Left renal pelvis (tissue), 4 donors: ENCODE measurements at places on chromosomes 2 and 18.

GRCh38 chr2:221705185-221705877, 133.2 kb upstream of the EPHA4 start:
- no peak for DNase-seq

DNA sequence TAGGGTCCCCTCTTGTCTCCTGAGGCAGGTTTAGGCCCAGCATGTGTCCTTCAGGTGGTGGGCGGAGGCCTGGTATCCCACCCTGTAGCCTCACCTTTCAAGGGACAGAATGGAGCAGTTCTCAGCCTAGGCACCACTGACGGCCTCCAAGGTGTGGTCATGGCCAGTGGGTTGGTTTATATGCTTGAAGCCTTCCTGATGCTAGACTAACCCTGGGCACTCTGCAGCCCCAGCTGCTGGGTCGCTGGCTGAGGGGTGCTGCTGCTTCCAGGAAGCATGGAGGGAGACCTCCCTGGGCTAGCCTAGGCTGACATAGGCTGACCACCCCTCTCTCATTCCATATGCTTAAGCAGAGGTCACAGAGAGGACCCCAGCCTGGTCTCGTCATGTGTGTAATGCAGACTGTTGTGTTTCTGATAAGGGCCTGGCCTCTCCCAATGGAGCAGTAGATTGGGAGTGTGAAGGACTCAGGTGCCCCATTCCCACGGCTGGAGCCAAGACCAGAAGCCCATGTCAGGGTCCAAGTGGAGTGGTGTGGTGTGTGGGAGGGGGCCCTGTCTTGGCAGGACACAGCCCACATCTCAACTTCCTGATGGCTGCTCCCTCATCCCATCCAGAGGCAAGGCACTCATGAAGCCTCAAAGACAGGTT, 206.6 kb downstream of the DYSF start:
- no peak for DNase-seq

DNA sequence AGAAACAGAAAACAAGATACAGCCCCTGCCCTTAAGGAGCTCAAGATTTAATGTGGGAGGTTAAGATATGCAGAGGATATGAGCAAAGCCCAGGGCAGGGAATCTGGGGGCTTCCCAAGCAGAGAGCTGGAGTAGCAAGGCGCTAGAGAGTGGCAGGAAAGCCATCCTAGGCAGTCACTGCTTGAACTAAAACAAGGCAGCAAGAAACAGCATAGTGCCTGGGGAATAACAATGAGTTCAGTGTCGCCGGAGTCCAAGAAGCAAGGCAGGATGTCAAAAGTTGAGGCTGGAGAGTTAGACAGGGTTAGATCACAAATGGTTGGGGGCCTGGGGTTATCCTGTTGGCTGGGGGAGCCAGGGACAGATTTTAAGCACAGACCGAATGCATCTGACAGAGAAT, 24.6 kb downstream of the CDH2 start:
- no peak for DNase-seq

GRCh38 chr2:37858400-37858711, 66.7 kb upstream of the RMDN2 start:
- DNase-seq, result no peak

DNA sequence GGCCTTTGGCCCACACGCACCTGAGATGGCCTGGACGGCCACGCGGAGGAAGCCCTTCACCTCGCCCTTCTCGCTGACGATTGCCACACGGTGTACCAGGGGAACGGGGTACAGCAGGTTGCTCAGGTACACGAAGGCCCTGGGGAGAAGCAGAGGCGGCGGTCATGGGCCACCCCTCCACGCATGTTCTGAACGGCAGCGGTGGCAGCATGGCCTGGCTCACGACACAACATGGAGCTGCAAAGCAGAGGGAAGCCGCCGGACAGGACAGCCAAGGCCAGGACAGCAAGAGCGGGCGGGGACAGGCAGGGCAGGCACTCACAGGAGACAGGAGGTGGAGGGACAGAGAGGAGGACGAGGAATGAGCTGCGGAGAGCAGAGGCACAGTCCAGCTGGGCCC, 58.7 kb downstream of the AQP12A start:
- no peak for DNase-seq

- DNase-seq, result no peak
Observed at GRCh38 chr18:55319459-55320193, 268.4 kb downstream of the TCF4 start.

DNA sequence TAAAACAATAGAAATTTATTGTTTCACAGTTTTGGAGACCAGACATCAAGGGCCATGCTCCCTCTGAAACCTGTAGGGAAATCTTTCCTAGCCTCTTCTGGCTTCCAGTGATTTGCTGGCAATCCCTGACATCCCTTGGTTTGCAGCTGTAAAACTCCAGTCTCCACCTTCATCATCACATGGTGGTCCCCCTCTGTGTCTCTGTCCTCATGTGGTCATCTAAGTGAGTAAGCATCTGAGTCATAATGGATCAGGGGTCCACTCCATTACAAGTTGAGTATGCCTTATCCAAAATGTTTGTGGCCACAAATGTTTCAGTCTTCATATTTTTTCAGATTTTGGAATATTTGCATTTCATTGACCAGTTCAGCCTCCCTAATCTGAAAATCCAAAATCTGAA, 5.6 kb upstream of the SGPP2 start:
- DNase-seq, result no peak

- no peak for DNase-seq
Observed at GRCh38 chr2:232793271-232793670, 16.9 kb upstream of the KCNJ13 start.

DNA sequence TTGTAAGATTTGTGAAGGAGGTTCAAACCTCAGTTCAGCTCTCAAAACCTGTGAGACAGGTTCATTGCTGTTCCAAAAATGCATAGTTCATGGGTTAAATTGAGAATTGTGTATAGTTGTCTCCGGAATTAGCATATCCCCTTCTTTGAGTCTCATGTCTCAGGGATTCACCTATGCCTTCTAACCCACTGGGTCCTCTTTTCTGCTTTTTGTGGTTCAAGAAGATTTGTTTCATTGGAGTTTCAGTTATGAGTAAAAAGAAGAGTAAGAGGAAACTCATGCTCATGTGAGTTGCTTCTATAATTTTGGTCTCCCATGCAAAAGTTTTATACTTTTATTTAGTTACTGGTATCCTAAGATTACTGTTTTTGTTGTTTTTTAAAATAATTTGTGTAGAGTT, 1219.8 kb upstream of the ZEB2 start:
- DNase-seq, result no peak

GRCh38 chr2:126482582-126483464, 173.1 kb upstream of the GYPC start:
- DNase-seq, result no peak

- no peak for DNase-seq
Observed at GRCh38 chr2:241852116-241852980, 6.3 kb downstream of the PDCD1 start.

DNA sequence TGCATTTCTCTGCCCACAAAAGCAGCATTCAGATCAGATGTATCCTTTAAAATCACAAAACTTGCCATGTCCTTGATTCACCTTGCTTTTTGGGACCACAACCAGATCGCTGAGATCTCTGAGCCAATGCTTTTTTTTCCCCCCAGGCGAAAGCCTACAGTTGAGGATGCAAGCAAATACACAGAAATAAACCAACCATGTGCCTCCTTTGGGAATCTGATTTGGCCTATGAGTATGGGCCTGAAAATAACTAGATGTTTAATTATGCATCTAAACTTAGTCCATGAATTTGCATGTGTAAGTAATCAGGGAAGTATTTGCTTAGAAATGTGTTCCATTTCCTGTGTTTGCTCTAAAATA, 49.7 kb upstream of the CDC42EP3 start:
- DNase-seq, result no peak

DNA sequence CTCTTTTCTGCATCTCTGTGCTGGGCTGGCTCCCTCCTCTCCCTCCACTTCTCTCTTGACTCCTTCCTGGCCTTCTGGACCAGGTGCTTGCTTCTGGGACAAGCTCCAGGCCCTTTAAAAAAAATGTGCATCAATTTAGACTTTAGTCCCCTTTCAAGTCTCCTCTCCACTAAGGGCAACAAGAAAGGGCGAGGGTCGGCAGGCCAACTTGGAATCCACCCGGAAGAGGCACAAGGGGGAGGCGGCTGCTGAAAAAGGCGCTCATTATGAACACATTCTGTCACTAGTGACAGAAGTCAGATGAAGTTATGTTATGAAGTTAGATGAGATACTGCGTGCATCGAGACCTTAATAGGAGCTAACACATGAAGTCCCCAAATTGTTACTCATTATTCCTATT, 13.6 kb upstream of the RHOB start:
- no peak for DNase-seq

GRCh38 chr2:162317861-162318327, 590 bp downstream of the IFIH1 start:
- no peak for DNase-seq

- no peak for DNase-seq
Observed at GRCh38 chr2:149687052-149687427, 99.5 kb upstream of the MMADHC start.

DNA sequence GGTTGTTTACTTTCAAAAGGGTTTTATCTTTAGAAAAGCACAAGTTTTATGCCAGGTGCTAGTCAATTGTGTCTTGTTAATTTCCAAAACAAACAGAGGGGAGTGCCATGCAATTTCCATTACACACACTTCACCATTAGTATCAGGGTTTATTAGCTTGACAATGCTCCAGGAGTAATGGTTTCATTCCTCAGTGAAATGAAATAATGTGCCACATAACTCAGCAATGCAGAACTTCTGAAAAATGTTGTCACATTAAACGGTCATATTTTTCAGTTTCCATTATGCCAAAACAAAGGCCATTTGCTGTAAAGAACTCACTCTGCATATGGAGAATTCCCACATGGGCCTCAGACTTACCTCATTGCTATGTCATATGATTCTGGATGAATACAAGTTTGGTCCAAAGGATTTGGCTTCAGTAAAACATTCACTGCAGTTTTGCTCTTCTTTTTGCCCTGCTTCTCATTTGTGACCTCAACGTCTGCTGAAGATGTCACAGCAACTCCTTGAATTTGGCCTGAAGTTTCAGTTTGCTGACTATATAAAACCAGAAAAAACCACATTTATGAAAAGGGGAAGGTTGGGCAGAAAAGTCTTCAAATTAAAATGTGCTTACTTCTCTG, 198.2 kb downstream of the SRBD1 start:
- DNase-seq, result no peak

DNA sequence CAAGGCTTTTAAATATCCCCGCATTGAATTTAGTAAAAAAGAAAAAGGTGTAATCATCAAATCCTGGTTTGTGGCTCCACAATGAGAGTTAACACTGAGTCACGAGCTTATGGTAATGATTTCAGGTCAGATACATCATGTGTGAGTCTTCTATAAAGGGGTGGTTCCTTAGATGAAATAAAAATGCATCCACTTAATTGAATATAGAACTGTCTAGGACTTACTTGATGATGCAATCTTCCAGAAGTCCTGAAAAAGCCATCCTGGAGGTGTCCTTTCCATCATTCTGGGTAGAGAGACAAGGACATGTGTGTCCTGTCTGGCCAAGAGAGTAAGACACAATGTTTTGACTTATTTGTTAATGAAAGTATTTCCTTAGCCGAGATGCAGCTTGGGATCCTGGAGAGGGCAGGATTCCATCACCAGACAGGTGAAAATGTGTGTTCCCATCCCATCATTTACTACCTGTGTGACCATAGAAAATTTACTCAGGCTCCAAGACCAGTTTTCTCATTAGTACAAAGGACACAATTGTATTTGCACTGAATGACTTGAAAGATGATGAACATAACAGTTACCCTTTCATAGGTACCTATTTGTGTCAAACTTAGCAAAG, 1539.8 kb upstream of the PIK3C3 start:
- no peak for DNase-seq

- DNase-seq, result no peak
Observed at GRCh38 chr2:11257078-11257477, 87.4 kb downstream of the ROCK2 start.

- DNase-seq, result no peak
Observed at GRCh38 chr2:215604606-215605005, 168.7 kb upstream of the FN1 start.

GRCh38 chr2:228841877-228842276, 429.2 kb downstream of the PID1 start:
- no peak for DNase-seq

GRCh38 chr2:26860211-26860850, 12.4 kb downstream of the DPYSL5 start:
- DNase-seq, result no peak

DNA sequence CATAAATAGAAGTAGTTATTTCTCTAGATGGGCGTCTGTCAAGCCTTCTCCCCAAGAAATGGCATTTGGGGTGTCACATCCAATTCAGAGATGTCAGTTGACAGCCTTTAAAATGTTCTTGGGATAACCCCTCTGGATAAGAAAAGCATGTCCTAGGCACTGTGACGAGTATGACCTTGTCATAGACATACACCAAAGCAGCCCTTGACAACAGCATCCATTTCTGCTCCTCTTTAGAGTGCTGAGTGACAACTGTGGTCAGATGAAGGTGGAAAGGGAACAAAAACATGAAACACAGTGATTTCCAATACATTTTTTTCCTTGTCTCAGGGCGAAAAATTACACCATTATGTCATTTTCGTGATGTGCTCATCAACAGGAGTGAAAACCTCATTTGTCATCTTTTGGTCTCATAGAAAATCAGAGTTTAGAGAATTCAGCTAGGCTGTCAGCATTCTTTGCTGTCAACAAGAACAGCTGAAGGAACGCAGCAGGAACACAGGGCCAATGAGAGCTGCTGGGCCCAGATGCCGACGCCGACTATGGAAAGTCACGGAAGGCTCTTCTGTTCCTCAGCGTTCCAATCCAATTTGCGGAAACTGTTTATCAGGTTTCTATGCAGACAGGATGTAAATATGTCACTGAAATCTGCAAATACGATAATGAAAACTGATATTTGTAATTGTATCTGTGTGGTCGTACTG, 193.2 kb downstream of the ICOS start:
- DNase-seq, result no peak

DNA sequence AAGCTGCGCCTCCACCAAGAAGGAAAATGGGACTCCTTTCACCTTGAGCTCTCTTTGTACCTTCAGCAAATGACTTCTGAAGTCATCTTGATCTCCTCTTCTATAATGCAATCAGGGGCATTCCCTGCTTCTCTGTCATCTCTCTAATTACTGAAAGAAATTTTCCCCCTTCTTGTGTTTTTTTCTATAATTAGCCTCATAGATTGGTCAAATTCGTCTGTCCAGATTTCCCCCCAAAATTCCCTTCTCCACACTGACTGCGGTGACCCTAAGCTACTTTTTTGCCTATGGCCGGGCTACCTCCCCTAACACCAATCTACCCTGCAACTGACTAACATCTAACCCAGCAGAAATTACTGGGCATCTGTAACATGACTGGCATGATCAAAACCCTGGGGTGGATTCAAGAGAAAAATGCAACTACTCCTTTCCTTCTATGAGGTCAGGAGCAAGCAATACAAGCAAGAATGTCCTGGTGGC, 168.6 kb downstream of the BCL2 start:
- DNase-seq, result no peak

DNA sequence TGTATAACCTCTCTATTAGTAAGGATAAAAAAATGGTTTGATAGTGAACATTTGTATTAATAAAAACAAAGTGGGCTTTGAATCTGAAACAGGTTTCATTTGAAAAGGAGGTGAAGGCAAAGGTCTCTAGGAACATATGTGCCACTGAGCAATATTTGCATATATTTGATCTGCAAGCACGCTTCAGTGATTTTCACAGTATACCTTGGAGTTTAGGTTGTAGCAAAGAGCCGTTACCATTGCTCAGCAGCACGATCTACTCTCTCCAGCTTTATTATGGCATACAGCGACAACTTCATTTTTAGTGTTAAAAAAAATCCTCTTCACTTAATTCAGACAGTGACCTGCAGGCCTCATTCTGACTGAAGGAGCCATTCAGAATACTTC, 75.8 kb upstream of the ZEB2 start:
- DNase-seq, result no peak

- DNase-seq, result no peak
Observed at GRCh38 chr18:76985156-76985950, 147.2 kb downstream of the MBP start.

- no peak for DNase-seq
Observed at GRCh38 chr2:23746141-23746863, 180.6 kb downstream of the ATAD2B start.
